Nephron progenitor cell (in vitro differentiated cells): ENCODE measurements at places on chromosomes 11 and 22.

DNA sequence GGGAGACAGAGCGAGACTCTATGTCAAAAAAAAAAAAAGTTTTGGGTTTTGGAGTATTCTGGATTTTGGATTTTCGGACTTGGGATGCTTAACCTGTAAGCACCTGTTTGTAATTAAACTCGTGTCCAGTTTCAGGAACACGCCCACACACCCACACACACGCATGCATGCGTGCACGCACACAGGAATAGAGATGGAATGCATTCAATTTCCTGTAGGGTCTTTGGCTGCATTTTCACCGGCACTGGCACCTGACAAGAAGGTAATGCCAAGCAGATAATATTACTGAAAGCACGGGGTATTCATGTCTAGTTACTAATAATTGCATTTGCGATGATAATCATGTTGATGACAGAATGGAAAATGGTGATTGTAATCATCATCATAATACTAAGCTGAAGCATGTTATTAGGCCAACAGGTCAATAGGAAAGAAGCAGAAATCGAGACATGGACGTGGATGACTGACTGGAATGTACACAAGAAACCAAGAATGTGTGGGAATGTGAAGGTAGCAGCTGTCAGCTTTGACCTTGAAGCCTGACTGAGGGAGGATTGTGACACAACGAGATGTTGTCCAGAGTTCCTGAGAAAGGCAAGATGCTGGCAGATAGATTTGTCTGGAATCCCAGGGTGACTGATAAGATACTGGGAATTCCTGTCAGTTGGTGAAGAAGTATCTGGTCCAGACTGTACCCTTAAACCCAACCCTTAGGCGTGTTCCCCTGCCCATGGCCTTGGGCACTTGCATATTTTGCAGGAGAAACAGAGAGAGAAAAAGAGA lies 108.6 kb downstream of the SYN3 start:
- no peak for DNase-seq

GRCh38 chr11:33388793-33389525 lies 131.8 kb downstream of the HIPK3 start:
- DNase-seq: no peak

DNA sequence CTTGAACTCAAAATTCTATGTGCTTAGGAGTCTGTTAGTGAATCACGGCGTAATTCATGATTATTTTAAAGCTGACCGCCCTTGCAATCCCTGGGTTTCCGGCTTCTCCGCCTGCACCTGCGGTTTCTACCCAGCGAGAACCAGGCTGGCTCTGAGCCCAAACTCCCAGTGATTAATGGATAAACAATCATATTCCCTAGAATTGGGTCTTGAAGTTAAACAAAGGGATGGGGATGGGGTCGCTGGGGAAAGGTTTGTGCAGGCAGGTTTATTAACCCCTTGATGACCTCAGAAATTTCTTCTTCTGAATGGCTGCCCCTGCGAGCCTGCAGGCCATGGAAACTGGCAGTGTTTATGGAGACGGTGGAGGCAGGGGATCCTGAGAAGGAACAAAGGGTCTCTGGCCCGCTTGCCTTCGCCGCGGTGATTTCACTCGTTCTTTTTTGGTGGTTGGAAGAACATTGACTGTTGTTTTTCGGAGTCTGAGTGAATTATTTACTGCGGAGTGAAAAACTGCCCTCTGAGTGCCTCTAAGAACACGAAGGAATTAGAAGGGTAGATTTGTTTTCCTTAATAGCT lies 1000.3 kb downstream of the BRD1 start:
- DNase-seq: no peak

- DNase-seq: peak; percentile 35
Measured at GRCh38 chr22:24553597-24554312, 1.2 kb downstream of the GUCD1 start.

- DNase-seq: no peak
Measured at GRCh38 chr11:94111241-94111640, 17.4 kb upstream of the PANX1 start.

DNA sequence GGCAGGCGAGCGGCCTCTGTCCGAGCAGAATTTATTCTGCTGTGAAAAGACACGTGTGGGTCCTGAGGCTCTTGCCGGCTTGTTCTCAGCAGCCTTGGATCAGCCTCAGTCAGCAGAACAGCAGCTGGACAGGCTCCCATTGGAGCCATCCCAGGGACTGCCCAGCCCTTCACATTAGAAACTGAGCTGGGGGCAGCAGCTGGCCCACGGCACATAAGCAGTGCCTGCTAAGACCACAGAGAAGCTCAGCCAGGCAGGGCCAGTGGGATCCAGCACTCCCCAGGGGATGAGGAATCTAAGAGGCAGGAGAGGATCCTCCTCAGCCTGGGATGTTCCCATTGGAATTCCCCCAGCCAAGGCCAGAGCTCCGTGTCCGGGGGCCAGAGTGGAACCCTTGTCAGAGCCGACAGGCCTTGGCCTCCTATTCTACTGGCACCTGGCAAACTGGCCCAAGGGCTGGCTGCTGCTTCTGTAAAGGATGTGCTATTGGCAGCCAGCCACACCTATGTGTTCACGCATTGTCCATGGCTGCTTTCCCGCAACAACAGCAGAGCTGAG lies 18.2 kb downstream of the RTN4R start:
- DNase-seq: no peak

DNA sequence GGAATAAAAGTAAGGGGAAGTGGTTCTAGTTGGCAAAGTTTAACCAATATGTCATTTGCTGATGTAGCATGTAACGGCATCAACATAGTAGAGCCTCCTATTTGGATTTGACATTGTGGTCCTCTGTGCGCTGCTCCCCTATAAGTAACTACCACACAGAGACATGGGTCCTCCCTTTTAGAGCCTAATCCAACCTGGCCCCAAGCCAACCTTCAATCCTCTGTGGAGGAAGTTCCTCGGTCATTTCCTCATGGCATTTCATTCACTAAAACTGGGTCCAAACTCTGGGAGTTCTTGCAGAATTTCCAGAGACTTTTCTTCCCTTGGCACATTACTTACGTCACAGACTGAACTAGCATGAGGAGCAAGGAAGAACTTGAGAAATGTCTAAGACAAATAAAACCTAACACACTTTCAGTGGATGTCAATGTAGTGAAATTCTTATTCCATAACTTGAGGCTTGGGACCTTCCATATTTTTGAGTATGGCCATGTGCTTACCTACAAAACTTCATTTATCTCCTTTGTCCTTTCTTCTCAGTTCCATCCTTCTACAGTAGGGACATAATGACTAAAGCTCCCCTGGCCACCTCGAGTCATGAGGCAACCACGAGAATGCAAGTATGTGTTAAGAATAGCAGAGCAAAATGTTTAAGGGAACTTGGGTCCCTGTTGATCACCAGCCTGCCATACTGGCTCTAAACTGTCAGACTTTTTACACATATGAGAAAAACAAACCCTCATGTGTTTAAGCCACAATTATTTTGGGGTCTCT lies 34.7 kb downstream of the MMP20 start:
- DNase-seq: no peak

- DNase-seq: no peak
Measured at GRCh38 chr22:49373289-49373666, 454.4 kb downstream of the BRD1 start.

GRCh38 chr11:129749141-129749540 lies 66.5 kb upstream of the TMEM45B start:
- DNase-seq: no peak

DNA sequence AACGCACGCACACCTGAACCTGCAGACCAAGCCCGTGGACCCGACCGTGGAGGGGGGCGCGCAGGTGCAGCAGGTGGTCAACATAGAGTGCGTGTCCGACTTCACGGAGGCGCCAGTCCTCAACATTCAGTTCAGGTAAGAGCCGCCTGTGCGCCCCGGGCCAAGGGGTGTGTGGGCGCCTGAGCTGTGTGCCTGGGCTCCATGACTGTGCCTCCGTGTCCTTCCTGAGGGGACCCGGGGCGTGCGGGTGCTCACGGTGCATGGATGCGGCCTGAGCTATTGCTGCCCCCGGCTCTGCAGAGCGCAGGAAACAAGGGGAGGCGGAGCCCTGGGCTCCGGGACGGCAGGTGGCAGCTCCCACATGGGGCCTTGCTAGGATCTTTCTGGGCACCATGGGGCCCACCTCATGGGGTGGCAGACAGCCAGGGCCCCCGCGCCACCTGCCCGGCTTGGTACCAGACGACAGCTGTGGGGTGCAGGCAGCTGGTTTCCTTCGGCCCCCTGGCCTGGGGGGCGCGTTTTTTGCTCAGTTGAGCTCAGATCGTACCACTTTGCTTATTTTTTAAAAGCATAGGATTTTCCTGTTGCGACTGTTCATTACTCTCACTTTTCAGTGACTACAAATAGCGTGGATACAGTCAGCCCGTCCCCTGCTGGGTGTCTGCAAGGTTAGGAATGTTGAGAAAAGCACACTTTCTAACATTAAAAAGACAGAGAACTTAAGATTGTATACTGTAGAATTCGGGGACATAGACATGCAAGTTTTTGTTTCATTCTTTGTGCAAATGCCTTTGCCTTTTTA lies 28.3 kb downstream of the MUC6 start:
- DNase-seq: no peak
